GM23248 (cell line): ENCODE measurements at places on chromosomes 3 and 15. TPM values are rescaled to one million over a fixed set of nuclear protein-coding genes. Genes with fewer than 3 reads are reported as not detected.

- peak; percentile 29 for DNase-seq
Measured at GRCh38 chr15:39471785-39472574, 108.9 kb upstream of the THBS1 start.

- DNase-seq, result no peak
Measured at GRCh38 chr3:159607856-159608255, 380.8 kb upstream of the IL12A start.

GRCh38 chr3:168100777-168101492, 5.2 kb upstream of the GOLIM4 start:
- DNase-seq, result peak; percentile 75

Gene NPTN
- 128 and 136 TPM in 2 replicates for polyA plus RNA-seq

- DNase-seq, result no peak
Measured at GRCh38 chr3:138845181-138845601, 10.5 kb upstream of the PIK3CB start.

DNA sequence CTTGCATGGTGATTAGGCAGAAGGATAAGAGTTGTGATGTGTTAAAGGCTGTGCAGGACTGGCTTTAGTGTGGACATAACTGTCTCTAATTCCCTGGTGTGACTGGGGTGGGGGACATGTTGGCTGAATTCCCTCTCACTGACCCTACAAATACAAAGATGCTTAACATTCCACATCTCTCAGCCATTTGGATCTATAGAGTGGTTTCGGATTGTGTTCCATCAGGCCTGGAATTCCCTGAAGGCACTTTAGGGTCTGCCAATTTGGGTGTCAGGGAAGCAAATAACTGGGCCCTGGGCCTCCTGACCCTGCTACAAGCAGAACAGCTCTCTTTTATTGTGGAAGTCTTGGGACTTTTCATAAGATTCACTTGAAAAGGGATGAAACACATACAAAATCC, 56.2 kb downstream of the ARHGEF26 start:
- no peak for DNase-seq

Gene DET1
- polyA plus RNA-seq, result 5.1 and 5.5 TPM in 2 replicates

Gene DCBLD2
- 66.5 and 68.3 TPM in 2 replicates for polyA plus RNA-seq

Gene LRTM1
- polyA plus RNA-seq, result not detected in 2 replicates

Gene CHRNB4
- polyA plus RNA-seq, result not detected in 2 replicates

GRCh38 chr3:189606774-189607173, 24.4 kb upstream of the TP63 start:
- no peak for DNase-seq

DNA sequence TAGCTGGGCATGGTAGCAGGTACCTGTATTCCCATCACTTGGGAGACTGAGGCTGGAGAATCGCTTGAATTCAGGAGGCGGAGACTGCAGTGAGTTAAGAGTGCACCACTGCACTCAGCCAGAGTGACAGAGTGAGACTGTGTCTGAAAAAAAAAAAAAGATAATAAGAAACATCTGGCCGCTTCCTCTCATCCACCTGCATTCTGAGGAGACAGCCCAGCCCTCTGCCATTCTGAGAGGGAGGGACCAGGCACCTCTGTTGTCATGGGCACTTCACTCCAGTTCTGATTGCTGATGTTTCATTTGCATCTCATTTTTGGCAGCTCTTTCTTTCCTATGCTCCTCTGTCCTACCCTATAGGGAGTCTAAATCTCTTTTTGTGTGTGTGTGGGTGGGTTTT, 36.4 kb upstream of the GSK3B start:
- no peak for DNase-seq

GRCh38 chr3:140276703-140277102, 341.7 kb downstream of the CLSTN2 start:
- DNase-seq, result peak; percentile 48

Gene COL6A5
- not detected in 2 replicates for polyA plus RNA-seq

DNA sequence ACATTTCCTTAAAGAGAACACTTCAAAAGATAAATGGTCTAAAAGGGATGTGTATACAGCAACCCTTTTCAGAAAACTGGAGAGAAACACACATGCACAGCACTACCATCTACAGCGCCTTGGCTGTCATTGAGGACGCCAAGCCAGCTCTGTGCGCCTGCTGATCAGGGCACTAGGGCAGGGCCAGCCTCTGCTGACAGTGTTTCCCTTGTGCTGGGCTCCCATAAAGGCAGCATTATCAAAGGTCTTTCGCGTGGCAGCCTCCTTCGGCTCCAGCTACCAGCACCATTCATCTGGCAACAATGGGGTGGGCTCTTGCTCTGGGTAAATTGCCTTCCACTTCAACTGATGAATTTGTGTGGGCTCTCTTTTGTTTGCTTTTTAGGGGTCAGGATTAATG, 53.4 kb downstream of the LDHAL6B start:
- DNase-seq, result no peak

GRCh38 chr15:71362987-71363968, 248.0 kb downstream of the THSD4 start:
- no peak for DNase-seq

DNA sequence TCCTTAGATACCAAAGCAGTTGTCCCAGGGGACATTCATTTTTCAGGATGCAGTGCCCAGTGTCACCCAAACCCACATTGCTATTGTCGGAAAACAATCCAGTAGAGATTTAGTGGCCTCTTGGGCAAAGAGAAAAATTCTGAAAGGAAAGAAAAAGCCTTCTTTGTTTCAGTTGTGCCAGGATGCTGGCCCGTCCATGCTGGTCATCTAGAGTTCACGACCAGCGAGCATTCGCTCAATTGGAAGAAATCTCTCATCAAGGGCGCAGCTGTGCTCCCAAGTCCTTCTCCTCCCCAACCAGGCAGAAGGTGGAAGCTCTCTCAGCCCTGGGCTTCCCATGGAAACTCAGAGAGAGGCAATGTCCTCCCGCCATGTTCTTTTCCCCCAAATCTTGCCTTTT, 123.7 kb downstream of the MTHFS start:
- DNase-seq, result no peak

Gene SPINK8
- polyA plus RNA-seq, result not detected in 2 replicates

Gene PSTPIP1
- 0.71 and 0.80 TPM in 2 replicates for polyA plus RNA-seq

Gene SCAANT1
- polyA plus RNA-seq, result not detected in 2 replicates

GRCh38 chr3:112751061-112751460, 95.6 kb downstream of the CD200R1L start:
- DNase-seq, result no peak

GRCh38 chr3:73706771-73707170, 82.0 kb upstream of the PDZRN3 start:
- DNase-seq, result no peak

Gene UBA5
- polyA plus RNA-seq, result 48.1 and 58.3 TPM in 2 replicates
